ENCODE measurements at places on chromosomes 11 and 22.

GRCh38 chr22:17912945-17913721, 111.2 kb downstream of the MICAL3 start:
- peak; percentile 50 for DNase-seq

GRCh38 chr11:85821636-85822035, 10.7 kb upstream of the SYTL2 start:
- no peak for DNase-seq

DNA sequence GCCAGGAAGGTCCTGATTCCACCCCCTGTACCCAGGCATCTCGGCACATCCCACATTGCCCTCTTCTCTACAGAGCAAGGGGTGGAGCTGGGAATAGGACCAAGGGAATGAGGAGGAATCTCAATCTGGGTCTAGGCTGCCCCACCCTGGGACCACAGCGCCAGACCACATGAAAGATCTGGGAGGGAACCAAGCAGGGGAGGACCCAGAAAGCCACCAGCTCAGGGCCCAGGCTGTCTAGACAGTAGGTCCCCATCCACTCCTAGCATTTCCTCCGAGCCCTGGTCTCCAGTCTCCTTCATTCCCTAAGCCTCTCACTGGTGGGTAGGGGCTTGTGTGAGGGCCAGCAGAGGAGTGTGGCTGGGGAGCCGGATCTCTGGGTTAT, 11.6 kb downstream of the PHLDB1 start:
- DNase-seq: no peak

GRCh38 chr11:74185285-74185684, 14.2 kb downstream of the PPME1 start:
- DNase-seq: no peak

DNA sequence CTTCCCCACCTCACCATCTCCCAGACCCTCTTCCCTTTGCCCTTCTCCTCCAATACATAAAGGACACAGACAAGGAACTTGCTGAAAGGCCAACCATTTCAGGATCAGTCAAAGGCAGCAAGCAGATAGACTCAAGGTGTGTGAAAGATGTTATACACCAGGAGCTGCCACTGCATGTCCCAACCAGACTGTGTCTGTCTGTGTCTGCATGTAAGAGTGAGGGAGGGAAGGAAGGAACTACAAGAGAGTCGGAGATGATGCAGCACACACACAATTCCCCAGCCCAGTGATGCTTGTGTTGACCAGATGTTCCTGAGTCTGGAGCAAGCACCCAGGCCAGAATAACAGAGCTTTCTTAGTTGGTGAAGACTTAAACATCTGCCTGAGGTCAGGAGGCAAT, 58.2 kb downstream of the TIMP3 start:
- no peak for DNase-seq

DNA sequence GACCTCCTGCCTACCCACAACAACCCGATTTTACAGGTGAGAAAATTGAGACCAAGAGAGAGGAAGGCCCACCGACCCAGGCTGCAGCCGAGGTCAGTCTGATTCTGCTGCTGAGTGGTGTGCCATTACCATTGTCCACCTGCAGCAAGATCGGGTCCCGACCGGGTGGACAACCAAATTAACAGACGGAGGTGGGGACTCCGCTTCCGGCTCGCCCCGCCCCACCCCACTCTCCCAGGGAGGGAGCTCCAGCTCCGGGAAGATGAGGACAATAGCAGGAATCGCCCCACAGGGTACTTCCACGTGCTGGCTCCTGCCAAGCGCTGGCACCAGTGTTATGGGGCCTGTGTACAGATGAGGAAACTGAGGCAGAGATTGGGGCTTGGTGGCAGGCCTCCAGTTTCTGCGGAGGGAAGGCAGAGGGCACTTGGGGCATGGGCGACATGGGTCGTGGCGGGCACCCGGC, 425 bp upstream of the KDELR3 start:
- no peak for DNase-seq

DNA sequence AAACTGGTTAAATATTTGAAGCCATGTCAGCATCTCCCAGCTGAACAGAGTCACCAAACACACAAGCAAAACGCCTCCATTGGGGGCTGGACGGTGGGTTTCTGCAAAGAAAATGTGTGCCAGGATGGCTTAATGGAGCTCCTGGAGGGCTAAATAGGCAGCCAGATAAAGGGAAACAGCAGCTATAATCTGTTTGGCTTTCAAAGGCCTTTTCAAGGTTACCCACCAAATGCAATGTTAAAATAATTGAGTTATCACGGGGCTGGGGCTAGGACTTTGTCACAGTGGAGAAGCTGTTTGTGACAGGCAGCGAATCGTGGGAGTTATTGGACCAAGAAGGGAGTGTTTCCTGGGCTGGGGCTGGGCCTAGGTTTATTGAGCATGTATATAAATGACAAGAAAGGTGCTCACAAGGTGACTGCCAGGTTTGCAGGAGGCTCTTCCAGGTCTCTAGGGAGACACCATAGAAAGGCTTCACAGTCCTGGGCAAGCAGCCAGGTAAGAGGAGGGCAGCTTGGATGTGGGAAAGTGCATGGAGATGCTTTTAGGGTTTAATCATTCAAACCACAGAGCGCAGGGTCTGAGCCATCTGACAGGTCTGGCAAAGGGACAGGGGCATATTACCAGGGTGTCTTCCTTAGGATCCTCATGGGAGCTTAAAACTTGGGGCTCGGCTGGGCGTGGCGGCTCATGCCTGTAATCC, 28.3 kb downstream of the GRIK4 start:
- no peak for DNase-seq

- DNase-seq: no peak
Observed at GRCh38 chr22:47678048-47678447, 915.6 kb downstream of the TBC1D22A start.

GRCh38 chr22:20725987-20726558, 47.8 kb upstream of the SERPIND1 start:
- no peak for DNase-seq

DNA sequence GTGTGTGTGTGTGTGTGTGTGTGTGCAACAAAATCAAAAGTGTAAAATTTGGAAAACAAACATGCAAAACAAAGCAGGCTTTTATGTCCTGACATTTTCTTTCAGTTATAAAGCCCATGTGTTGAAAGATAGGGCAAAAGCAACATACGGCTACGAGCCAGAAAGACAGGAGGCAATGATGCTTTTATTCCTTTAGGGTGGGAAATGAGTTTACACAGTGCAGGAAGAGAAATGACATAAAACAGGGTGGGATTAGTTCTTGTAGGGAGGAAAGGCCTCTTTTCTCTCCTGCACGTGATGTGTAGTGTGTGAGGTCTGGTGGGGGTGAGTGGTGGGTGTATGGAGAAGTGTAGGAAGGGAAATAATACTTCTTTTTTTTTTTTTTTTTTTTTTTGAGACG, 29.4 kb downstream of the IL18 start:
- no peak for DNase-seq

DNA sequence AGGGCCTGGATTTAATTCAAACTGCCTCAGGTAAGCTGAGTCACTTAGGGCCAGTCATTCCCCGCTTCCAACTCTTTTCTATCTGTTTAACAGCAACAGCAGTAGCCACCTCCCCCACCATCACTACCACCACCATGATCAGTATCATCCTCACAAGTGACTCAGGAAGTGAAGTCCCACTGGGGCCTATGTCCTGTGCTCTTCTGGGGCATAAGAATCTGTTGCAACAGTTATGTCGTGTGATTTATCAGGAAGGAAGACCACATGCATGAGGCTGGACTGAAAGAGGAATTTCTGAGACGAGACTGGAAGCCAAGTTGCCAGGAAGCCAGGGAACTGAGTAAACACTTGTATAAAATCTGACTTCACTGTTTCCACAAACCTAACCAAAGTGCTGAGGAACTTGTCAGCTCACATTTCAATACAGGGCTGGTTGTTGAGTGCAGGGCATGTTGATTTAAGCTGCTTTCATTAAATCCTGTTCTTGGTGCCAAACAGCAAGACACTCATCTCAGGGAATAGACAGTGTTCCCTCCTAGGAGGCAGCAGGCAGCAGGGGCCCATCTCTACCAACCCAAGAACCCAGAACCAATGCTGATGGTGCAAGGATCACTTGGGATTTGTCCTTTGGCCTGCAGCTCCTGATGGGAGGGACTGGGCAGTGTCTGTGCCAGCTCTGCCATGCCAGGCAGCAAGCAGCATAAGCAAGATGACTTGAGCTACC, 226.7 kb upstream of the NARS2 start:
- peak; percentile 88 for DNase-seq

DNA sequence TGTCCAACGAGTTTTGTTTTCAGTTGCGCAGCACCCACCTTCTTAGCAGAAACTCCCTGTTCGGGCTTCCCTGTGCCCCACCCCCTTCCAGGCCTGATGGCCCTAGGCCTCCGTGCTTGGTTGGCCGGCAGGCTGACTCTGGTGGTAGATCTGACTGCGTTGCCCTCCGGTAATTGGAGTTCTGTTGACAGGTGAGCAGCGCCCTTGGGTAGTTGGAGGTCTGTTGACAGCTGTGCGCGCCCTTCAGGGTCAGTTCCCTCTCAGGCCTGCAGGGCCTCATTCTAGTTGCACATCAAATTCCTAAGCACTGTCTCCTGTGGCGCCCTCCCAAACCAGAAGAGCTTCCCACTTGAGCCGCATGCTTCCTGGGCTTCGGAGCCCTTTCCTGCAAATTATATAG, 776 bp downstream of the DGCR6 start:
- no peak for DNase-seq

- DNase-seq: no peak
Observed at GRCh38 chr11:38159038-38159437, 1561.0 kb upstream of the RAG2 start.

DNA sequence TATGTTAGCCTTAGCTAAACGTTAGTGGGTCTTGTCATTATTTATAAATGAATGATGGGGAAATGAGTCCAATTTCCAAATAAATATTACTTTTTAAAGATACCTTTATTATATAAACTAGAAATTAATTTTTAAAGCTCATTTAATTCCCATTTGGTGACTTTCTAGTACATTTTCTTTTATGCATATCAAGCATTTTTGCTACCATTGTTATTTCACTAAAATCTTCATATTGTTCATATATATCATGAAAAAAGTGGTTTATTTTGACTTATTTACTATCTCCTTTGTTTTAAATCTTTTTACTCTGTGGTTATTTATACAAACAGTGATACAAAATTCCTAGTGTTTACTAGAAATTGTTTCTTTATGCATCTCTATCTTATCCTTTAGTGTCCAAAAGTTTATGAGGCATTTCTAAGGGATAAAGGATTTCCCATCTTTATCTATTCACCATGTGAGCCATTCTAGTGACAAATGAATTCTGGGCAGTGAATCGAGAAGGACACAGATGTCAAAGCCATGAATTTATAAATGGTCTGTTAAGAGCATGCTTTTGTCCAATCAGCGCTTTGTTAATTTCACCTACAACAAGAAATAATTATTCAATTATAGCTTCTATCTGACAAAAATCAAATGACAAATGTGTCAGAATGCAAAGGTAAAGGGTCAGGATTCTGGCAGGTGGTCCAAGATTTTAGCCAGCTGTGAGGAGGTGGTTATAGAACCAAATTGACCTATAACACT, 70.6 kb downstream of the PRMT3 start:
- no peak for DNase-seq

- DNase-seq: no peak
Observed at GRCh38 chr11:69930081-69931059, 111.2 kb upstream of the FGF3 start.

DNA sequence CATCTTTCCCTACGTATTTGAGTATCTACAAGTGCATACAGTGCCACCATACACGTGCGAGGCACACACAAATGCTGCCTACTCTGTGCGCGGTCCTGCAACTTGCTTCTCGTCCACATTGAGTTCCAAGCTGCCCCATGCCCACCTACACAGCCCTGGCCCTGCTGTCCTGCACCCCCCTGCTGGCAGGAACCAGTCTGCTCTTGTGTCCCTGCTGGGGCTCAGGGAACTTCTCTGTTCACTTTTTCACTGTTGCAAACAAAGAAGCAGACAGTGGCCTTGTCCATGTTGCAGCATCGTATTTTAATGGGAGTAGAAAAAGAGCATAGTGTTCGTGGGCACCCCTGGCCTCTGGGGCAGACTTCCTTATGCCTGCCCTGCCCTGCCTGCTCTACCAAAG, 14.0 kb downstream of the CPT1A start:
- DNase-seq: no peak

- no peak for DNase-seq
Observed at GRCh38 chr22:46401370-46401769, 65.9 kb downstream of the TRMU start.

GRCh38 chr22:40578171-40578570, 58.3 kb downstream of the MRTFA start:
- no peak for DNase-seq

DNA sequence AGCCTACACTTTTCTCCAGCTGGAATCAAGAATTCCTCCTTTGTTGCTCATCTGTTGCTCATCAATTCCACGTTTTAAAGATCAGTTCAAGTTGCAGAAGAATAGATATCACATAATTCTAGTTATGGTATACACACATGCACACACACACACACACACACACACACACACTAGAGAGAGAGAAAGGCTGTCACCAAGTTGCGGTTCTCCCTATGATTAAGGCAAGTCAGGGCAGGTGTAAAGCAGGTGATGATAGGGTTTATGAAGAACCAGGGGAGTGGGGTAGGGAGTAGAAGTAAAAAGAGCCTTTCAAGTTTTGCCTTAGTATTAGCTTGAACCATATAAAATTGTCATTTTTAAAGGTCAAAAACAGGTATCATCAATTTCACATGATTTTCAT, 31.7 kb upstream of the TMPRSS4 start:
- DNase-seq: peak; percentile 61

GRCh38 chr11:120235024-120235628, 4.8 kb upstream of the POU2F3 start:
- DNase-seq: peak; percentile 18

DNA sequence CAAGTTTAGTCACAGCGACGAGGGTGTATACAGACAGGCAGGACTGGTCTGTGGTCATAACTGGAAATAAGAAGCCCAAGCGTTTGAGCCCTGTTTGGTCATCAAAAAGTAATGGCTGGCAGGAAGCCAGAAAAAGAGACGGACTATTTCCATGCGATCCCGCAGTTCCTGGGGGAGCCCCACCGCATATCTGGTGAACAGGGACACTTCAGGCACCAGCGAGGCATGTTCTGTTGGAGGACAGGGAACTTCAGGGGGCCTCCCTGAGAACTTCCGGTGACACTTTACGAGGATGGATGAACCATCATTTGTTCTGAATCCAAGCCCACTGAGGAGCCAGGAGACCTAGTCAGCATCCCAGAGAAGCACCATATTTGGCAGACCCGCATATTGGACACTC, 29.7 kb upstream of the TRIM29 start:
- no peak for DNase-seq

GRCh38 chr22:47161631-47162030, 399.2 kb downstream of the TBC1D22A start:
- no peak for DNase-seq

GRCh38 chr11:33912405-33913361, 20.8 kb upstream of the LMO2 start:
- DNase-seq: peak; percentile 33

DNA sequence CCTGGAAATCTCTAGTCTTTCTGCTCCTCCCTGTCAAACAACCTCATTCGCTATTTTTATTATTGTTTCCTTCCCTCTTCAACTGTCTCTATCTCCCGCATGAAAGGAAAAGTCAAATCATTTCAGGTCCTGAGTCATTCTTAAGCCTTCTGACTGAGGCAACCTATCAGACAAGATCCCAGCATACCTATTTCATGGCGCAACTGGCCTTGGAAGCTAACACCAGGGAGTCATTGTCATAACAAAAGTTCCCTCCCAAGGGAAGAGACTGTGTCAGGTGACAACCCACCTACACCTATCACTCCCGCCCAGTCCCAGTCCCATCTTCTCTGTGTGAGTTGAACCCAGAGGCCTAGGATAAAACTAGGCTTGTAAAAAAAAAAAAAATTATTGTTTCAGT, 10.2 kb upstream of the ARHGAP42 start:
- no peak for DNase-seq
